ENCODE measurements at places on chromosomes 2 and 18. TPM values are rescaled to one million over a fixed set of nuclear protein-coding genes. Genes with fewer than 3 reads are reported as not detected.

DNA sequence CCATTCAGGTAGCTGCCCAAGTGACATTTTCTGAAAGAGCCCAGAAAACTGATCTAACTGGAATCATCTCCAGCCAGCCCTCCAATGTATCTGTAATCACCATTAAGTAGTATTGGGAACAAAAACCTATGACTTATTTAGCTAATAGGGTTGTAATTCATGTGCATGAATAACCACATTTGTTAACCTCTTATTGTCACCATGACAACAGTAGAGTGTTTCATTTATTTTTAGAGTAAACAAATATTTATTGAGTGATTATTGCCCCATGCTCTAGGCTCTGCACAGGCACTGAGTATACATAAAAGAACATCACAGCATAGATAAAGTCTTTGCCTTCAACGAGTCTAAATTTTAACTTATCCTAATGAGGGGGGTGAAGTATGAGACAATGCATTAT, 265.4 kb upstream of the UBE2E3 start:
- DNase-seq, result no peak
- H3K27me3 ChIP-seq, result no peaks in the 10 kb centered on the region
- no peaks in the 10 kb centered on the region for H3K36me3 ChIP-seq
- no peak overlapping the region for H3K4me3 ChIP-seq
- H3K27ac ChIP-seq, result no peak overlapping the region

TMEM182 gene
- 5.3 TPM for total RNA-seq

DNA sequence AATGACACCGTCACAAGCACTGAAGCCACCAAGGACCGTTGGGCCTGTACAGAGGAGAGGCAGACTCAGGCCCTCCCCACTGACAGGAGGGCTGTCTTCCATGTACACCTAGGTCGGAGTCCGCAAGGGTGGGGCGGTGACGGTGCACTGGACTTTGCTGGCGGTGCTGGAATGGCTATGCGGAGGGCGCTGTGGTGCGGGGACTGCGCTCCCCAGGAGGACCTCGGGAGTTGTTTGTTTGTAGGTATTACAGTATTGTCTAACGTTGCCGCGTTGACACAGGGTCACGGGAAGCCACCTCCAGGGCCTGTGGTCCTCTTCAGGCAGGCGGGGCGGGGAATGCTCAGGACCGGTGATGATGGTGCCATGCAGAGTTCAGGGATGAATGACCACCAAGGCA, 126.2 kb downstream of the TPO start:
- H3K4me3 ChIP-seq, result no peak overlapping the region
- no peaks in the 10 kb centered on the region for H3K27me3 ChIP-seq
- no peaks in the 10 kb centered on the region for H3K36me3 ChIP-seq
- no peaks in the 10 kb centered on the region for H3K4me1 ChIP-seq
- no peak for DNase-seq

- DNase-seq, result no peak
- H3K4me1 ChIP-seq, result no peaks in the 10 kb centered on the region
- no peak overlapping the region for H3K27ac ChIP-seq
- no peaks in the 10 kb centered on the region for H3K27me3 ChIP-seq
- no peaks in the 10 kb centered on the region for H3K36me3 ChIP-seq
- no peak overlapping the region for H3K4me3 ChIP-seq
Observed at GRCh38 chr2:206716623-206717022, 1.6 kb downstream of the DYTN start.

- no peak for DNase-seq
- H3K27ac ChIP-seq, result no peak overlapping the region
- H3K4me1 ChIP-seq, result no peaks in the 10 kb centered on the region
- H3K27me3 ChIP-seq, result no peaks in the 10 kb centered on the region
- no peak overlapping the region for H3K4me3 ChIP-seq
- H3K36me3 ChIP-seq, result no peaks in the 10 kb centered on the region
Observed at GRCh38 chr2:153940511-153940910, 68.8 kb downstream of the GALNT13 start.

METTL5 gene
- 43.6 TPM for total RNA-seq

- H3K27ac ChIP-seq, result no peak overlapping the region
- no peak for DNase-seq
- H3K4me3 ChIP-seq, result no peak overlapping the region
- no peaks in the 10 kb centered on the region for H3K36me3 ChIP-seq
- no peaks in the 10 kb centered on the region for H3K27me3 ChIP-seq
- H3K4me1 ChIP-seq, result no peaks in the 10 kb centered on the region
Observed at GRCh38 chr2:106857882-106858478, 28.0 kb downstream of the ST6GAL2 start.

DNA sequence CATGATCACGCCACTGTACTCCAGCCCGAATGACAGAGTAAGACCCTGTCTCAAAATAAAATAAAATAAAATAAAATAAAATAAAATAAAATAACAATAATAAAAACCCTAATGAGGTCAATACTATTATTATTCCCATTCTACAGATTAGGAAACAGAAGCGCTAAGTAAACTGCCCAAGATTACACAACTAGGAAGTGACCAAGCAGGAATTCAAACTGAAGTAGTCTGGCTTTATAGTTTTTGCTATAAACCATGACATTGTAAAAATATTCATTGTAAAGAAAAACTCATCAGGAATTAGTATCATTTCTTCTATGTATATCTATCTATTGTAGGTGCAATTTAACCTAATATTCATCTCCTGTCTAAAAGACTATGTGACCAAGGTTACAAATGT, 1.2 kb downstream of the PLEKHM3 start:
- DNase-seq, result no peak
- H3K27me3 ChIP-seq, result no peaks in the 10 kb centered on the region
- H3K4me3 ChIP-seq, result peak overlapping the region; percentile 90
- no peaks in the 10 kb centered on the region for H3K4me1 ChIP-seq
- no peaks in the 10 kb centered on the region for H3K36me3 ChIP-seq

DNA sequence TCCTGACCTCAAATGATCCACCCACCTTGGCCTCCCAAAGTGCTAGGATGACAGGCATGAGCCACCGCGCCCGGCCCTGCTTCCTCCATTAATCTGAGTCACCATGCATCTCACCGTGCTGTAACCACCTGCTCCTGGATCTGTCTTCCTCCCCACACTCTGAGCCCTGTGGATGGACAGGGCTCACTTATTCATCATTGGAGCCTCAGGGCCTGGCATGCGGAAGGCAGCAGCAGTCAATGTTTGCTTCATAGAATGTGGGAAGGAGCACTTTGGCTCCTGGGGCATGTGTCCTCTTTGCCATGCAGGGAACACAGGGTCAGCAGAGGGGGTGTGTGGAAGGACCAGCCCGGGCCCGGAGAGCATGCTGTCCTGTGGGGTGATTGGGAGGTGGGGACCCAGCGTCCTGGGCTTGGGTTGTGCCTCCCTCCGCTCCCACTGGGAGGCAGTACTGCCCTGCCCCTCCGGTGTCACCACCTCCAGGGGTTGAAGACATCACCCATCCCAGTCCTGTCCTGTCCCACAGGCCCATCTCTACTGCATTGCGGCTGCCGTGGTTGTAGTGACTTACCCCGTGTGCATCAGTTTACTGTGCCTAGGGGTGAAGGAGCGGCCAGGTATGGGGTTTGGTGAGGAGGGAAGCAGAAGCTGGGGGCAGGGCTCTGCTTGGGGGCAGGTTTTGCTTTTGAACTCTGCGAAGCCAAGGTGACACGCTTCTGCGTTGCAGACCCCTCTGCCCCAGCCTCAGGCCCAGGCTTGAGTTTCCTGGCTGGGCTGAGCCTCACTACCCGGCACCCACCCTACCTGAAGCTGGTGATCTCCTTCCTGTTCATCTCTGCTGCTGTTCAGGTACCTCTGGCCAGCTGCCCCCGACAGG, 11.5 kb downstream of the MFSD2B start:
- no peaks in the 10 kb centered on the region for H3K4me1 ChIP-seq
- no peaks in the 10 kb centered on the region for H3K36me3 ChIP-seq
- peak overlapping the region; percentile 25 for H3K27ac ChIP-seq
- DNase-seq, result no peak

GRCh38 chr2:9313443-9313842, 106.8 kb downstream of the ASAP2 start:
- no peak overlapping the region for H3K4me3 ChIP-seq
- no peaks in the 10 kb centered on the region for H3K36me3 ChIP-seq
- H3K27me3 ChIP-seq, result no peaks in the 10 kb centered on the region
- DNase-seq, result no peak
- peaks cover 17% of the 10 kb centered on the region for H3K4me1 ChIP-seq

- H3K4me1 ChIP-seq, result no peaks in the 10 kb centered on the region
- no peak for DNase-seq
- H3K36me3 ChIP-seq, result no peaks in the 10 kb centered on the region
- H3K27me3 ChIP-seq, result no peaks in the 10 kb centered on the region
- H3K27ac ChIP-seq, result no peak overlapping the region
Observed at GRCh38 chr18:24530630-24531111, 70.2 kb downstream of the HRH4 start.

- no peaks in the 10 kb centered on the region for H3K27me3 ChIP-seq
- no peaks in the 10 kb centered on the region for H3K4me1 ChIP-seq
- no peak overlapping the region for H3K4me3 ChIP-seq
- no peaks in the 10 kb centered on the region for H3K36me3 ChIP-seq
- no peak overlapping the region for H3K27ac ChIP-seq
Observed at GRCh38 chr2:191650896-191651773, 26.8 kb upstream of the NABP1 start.

- no peaks in the 10 kb centered on the region for H3K36me3 ChIP-seq
- DNase-seq, result no peak
- no peaks in the 10 kb centered on the region for H3K27me3 ChIP-seq
Observed at GRCh38 chr2:60852282-60852860, 29.0 kb upstream of the REL start.

GRCh38 chr18:58962336-58962735, 97.7 kb downstream of the ZNF532 start:
- H3K4me1 ChIP-seq, result no peaks in the 10 kb centered on the region
- H3K36me3 ChIP-seq, result no peaks in the 10 kb centered on the region
- no peaks in the 10 kb centered on the region for H3K27me3 ChIP-seq
- DNase-seq, result no peak

DNA sequence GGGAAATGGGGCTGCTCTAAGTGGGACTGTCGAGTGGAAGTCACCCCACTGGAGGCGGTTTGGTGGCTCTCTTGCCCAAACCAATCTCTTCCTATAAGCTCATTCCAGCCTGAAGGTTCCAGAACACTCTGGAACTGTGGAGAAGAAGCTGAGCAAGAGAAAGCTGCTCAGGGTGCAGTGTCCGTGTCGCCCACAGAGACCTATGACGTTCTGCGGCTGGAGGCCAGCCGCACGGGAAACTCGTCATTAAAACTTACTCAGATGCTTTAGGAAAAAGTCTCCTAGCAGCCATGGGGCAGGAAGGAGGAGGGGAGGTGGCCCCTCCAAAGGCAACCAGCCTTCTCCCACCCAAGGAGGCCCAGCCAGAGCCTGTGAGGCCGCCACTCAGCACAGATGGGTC, 41.7 kb downstream of the ADCY3 start:
- no peaks in the 10 kb centered on the region for H3K27me3 ChIP-seq
- H3K27ac ChIP-seq, result no peak overlapping the region
- no peak for DNase-seq
- no peaks in the 10 kb centered on the region for H3K4me1 ChIP-seq

GRCh38 chr2:96131152-96131812, 7.0 kb downstream of the ASTL start:
- no peak overlapping the region for H3K4me3 ChIP-seq
- no peak overlapping the region for H3K27ac ChIP-seq
- DNase-seq, result no peak
- H3K36me3 ChIP-seq, result no peaks in the 10 kb centered on the region

MC4R gene
- not detected for total RNA-seq

DNA sequence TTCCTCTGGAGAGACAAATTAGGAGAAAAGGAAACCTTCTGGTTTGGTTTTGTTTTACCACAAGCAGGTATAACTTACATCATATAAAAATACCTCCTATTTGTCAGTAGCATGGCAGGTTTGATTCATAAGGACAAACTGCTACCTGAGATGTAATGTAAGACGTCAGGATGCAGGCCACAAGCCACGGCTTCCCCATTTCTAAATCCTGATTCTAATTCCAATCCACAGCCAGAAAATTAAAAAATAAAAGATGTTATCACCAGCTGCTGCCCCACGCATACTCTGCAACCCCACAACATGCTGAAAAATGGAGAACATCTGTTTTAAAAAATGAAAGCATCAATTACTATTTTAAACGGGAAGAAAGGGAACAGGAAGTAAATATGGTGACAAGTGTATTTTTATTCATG, 197.6 kb downstream of the BCL11A start:
- H3K4me3 ChIP-seq, result no peak overlapping the region
- no peaks in the 10 kb centered on the region for H3K4me1 ChIP-seq
- DNase-seq, result no peak
- H3K36me3 ChIP-seq, result no peaks in the 10 kb centered on the region

DNA sequence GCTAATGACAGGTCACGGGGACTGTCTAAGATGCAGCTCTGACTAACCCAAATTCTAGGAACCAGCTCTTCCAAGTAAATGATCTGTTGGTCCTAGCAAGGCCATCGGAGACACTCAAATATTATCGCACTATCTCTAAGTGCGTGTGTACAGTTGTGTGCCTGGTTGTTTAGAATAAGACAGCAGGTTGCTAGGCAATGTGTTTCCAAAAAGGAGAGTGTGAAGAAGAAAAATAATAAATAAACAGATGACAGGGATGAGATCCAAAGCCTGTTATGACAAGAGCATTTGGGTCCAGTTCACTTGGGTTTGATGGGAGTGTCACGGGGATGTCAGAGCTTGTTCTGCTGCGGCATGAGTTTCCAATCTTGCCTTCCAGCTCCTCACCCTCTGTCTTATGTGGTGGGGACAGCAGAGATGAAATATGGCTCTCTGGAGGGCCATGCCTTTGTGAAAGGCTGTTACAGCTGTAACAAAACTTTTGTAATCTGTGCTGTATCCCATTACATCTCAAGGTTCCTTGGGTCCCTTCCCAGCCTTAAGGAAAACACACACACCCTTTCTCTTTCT, 127.5 kb upstream of the TNP1 start:
- no peaks in the 10 kb centered on the region for H3K4me1 ChIP-seq
- peak overlapping the region; percentile 48 for H3K27ac ChIP-seq
- DNase-seq, result no peak
- no peaks in the 10 kb centered on the region for H3K36me3 ChIP-seq

LHCGR gene
- total RNA-seq, result 0.29 TPM

KLHL30 gene
- total RNA-seq, result 0.32 TPM

C1QL2 gene
- total RNA-seq, result 0.66 TPM

- H3K36me3 ChIP-seq, result no peaks in the 10 kb centered on the region
- H3K4me1 ChIP-seq, result no peaks in the 10 kb centered on the region
- no peak for DNase-seq
- H3K27me3 ChIP-seq, result no peaks in the 10 kb centered on the region
Observed at GRCh38 chr18:63016270-63016669, 300.9 kb downstream of the PHLPP1 start.

All from breast epithelium (tissue), 4 donors.